ENCODE measurements at places on chromosomes 16 and 17.

DNA sequence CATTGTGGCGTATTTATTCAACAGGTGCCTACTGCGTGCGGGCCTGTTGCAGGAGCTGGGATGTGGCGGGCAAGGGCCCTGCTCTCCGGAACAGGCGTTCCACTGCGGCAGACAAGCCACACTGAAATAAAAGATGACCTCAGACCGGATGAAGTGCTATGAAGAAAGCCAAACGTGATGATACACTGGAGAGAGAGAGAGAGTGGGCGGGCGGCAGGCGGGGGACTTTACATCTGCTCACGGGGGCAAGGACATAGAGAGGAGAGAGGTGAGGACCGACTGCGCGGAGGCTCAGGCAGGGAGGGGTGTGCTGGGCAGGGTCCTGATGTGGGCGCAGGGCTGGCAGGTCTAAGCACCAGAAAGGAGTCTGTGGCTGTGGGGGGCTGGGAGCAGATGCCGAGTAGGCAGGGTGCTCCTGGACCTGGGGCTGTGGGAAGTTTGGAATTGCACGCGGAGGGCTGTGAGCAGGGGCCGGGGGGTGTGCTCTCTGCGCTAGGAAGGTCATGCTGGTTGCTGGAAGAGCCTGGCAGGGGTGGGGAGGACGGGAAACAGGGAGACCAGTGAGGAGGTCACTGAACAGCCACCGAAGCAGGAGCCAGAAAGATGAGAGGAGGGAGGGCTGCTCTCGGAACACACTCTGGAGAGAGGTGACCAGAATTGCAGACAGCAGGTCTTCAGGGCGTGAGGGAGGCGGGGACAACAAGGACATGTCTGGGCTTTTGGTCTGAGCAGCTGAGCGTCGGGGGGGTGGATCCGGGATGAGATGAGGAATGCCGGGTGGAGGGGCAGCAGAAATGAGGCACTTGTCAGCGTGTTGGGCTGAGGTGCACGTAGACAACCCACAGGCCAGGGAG, 9.9 kb downstream of the MXRA7 start:
- DNase-seq = no peak

GRCh38 chr17:15973834-15974233, 25.7 kb downstream of the ZSWIM7 start:
- DNase-seq = no peak

GRCh38 chr16:86202267-86202666, 303.3 kb downstream of the IRF8 start:
- no peak for DNase-seq

DNA sequence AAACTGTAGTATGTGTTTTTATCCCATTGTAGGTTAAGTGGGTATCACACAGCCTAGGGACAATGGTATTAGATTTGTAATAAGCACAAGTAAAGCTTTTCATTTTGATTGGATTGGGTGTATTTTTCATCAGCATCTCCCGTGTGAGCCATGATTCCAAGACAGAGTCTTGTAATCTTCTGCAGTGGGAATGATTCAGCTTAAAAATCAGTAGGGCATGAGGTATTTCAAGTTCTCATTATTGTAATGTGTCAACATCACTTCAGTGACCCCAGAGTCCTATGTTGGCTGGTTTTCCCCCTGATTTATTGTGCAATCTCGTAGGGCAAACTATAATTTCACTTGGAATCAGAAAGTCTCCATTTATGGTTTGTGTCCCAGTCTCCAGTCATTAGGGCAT, 833.2 kb upstream of the RBFOX1 start:
- no peak for DNase-seq

All from activated T-cell treated with anti-CD3 and anti-CD28 coated beads for 1 hour (primary cell).